ENCODE measurements at places on chromosomes 12 and 14.
A peak's percentile ranks its signal among the peaks of the same experiment; 100 is the strongest.

GRCh38 chr12:119239040-119239439 is 60.3 kb downstream of the HSPB8 start:
- no peak for DNase-seq

- DNase-seq, result no peak
Measured at GRCh38 chr14:33404054-33404453, 465.4 kb downstream of the NPAS3 start.

DNA sequence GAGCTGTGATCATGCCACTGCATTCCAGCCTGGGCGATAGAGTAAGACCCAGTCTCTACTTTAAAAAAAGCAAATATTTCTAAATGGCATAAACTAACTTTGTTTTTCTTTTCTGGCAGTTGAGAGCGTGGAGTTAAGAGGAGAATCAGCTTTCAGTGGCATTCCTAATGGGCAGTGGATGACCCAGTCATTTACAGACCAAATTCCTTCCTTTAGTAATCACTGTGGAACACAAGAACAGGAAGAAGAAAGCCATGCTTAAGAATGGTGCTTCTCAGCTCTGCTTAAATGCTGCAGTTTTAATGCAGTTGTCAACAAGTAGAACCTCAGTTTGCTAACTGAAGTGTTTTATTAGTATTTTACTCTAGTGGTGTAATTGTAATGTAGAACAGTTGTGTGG is 21.2 kb downstream of the TDG start:
- DNase-seq, result no peak

GRCh38 chr12:122491991-122492390 is 8.7 kb downstream of the ZCCHC8 start:
- no peak for DNase-seq

GRCh38 chr12:97142737-97143410 is 235.8 kb downstream of the NEDD1 start:
- no peak for DNase-seq

DNA sequence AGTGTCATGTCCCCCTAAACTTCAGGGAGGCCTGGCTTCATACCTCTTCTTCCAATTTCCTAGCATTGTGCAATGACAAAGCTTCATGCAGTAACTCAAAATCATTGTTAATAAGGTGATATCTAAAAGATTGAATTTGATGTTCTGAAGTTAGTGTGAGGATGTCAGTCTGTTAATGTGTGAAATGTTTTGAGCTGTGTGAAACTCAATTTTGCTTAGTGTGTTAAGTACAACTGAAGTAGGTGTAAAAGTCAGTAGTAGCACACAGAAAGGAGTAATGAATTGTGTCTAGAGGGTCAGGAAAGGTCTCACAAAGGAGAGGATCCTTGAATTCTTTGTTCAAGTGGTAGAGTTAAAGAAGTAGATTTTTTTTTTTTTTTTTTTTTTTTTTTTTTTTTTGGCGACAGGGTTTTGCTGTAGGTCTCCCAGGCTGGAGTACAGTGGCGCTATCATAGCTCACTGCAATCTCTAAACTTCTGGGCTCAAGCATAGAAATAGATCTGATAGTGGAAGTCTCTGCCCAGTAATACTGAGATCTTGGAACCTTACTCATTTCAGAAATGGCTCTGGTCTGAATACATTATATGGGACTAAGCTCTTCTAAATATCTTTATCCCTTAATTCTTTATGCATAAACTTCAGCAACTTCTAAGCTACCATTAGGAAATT is 63.9 kb downstream of the FUT8 start:
- no peak for DNase-seq

- DNase-seq, result no peak
Measured at GRCh38 chr14:74616996-74617700, 5.1 kb upstream of the LTBP2 start.

DNA sequence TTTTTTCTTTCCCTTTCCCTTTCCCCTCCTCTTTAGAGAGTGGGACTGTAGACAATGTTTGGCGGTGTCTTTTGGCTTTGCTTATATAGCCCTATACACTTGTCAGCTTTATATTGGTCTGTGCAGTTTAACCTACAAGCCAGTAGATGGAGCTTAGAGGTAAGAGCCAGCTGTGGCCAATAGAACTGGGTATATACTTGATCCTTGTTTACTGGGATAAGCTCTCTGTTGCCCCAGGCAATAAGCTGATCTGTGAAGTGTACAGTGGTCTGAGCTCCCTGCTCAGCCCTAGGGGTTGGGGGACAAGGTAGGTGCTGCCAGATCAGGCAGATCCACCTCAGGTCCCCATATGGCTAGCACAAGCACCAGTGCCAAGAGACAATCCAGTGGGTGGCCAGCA is 434.1 kb downstream of the NOVA1 start:
- no peak for DNase-seq

- DNase-seq, result peak; percentile 36
Measured at GRCh38 chr12:112116232-112117060, 7.9 kb upstream of the NAA25 start.

DNA sequence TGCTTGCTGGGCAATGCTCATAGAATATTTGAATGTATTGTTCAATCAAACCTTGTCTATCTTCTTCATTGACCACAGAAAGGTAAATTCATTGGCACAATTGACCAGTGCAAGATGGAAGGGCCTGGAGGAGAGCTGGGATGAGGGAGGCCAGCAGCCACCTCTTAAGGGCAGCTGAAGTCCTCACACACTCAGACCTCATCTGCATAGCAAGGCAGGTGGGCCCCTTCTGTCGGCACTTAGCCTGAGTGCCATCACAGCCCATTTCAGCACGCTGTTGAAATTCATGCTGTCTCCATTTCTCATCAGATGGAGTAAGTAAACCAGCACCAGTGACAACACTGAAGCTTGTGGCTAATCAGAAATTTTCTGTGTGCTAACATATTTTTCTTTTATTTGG is 25.4 kb upstream of the HMGA2 start:
- no peak for DNase-seq

- no peak for DNase-seq
Measured at GRCh38 chr12:99427104-99427503, 220.4 kb upstream of the GARIN6 start.

GRCh38 chr12:76025601-76026575 is 5.7 kb downstream of the PHLDA1 start:
- DNase-seq, result no peak

DNA sequence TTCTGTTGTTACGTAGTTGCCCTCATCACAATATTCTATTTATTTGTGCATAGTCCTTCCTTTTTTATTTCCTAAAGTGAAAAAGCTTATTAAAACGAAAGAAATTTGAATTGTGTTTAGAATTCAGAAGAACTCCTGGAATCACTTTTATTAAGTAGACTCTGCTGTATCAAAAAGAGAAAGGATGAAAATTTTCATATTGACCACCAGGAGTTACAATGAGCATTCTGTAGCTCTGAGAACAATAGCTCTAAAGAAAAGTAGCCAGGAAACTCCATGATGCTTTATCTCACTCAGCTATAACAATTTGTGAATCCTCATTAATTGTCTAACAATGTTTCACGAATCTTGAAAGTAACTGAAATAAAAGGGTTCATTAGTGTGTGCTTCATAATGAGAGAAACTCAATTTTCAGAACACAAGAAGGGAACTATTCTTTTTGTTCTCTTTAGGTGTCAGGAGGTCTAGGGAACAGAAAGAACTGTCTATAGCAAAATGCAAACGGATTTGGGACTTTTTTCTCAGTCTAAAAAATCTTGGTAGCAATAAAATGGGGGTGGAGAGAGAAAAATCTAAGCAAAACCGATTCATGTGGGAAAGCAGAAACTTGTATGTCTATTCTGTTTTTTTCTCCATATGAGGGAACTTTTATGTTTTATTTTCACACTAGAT is 19.3 kb downstream of the ASCL1 start:
- DNase-seq, result no peak

All from NCI-H187 (cell line).